ENCODE measurements at places on chromosomes 13 and 19.
A peak's percentile ranks its signal among the peaks of the same experiment; 100 is the strongest.

GRCh38 chr13:27037171-27037570, 134.4 kb downstream of the USP12 start:
- no peak for DNase-seq

- DNase-seq = no peak
Measured at GRCh38 chr13:104632736-104633135, 1566.5 kb upstream of the SLC10A2 start.

DNA sequence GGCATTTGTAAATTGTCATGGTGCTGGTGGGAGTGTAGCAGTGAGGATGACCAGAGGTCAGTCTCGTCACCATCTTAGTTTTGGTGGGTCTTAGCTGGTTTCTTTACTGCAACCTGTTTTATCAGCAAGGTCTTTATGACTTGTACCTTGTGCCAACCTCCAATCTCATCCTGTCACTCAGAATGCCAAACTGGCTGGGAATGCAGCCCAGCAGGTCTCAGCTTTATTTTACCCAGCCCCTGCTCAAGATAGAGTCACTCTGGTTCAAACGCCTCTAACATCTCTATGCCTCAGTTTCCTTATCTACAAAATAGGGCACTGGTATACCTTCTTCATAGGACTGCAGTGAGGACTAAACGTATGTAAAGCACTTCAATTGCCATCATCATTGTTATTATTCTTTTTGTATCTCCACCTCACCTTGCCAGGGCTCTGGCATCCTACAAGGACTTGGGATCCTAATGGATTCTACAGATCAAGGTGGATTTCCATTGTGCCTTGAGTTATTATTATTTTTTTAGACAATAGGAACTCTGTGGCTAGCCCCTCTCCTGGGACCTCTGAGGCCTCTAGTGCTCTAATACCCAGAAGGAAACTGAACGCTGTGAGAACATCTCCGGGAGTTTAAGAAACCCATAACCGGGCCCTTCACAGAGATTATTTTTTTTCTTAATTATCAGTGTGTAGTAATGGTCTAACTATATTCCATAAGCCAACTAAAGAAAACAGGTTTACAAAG, 69.0 kb upstream of the RGCC start:
- no peak for DNase-seq

DNA sequence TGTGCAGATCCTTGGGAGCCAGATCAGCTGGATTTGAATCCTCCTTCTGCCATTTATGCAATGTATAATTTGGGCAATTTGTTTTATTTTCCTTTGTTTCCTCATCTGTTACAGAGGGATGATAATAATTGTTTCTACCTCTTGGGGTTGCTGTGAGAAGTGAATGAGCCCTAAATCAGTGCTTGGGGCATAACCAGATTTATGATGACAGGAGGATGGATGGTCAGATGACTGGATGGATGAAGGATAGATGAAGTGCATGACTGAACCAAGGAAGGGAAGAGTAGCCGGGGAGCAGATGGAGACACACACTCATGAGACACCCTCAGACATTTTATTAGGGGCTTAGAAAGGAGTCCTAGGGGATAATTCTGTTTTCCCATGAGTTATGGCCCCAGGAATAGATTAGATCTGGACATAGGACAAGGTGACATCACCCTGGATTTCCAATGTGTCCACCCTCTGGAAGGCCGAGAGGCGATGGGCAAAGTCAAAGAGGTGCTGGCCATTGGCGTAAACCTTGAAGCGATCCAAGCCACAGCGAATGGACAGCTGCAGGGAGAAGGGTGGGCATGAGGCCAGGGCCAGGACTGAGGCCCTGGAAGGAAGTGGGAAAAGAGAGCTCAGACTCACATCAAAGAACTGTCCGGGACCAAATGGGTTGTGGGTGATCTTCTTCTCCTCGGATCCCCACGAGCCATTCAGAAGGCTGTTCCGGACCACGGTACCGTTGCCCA, 11.2 kb downstream of the LGALS4 start:
- no peak for DNase-seq

DNA sequence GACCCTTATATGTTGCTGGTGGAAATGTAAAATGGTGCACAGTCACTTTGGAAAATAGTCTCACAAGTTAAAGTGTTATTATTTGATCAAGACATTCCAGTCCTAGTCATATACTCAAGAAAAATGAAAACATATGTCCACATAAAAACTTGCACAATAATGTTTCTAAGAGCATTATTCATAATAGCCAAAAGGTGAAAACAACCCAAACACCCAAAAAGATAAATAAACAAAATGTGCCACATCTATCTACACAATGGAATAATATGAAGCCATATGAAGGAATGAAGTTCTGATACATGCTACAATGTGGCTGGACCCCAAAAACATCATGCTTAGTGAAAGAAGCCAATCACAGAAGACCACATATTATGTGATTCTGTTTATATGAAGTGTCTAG, 14.4 kb upstream of the AKAP8 start:
- no peak for DNase-seq

DNA sequence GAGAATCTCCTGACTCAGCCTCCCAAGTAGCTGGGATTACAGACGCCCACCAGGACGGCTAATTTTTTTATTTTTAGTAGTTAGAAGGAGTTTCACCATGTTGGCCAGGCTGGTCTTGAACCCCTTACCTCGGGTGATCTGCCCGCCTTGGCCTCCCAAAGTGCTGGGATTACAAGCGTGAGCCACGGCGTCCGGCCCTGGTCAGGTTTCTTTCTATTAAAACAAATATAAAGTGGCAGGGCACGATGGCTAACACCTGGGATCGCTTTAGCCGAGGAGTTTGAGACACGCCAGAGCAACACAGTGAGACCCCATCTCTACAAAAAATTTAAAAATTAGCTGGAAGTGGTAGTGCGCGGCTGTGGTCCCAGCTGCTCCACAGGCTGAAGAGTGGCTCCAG, 1.5 kb upstream of the MED25 start:
- DNase-seq = no peak

DNA sequence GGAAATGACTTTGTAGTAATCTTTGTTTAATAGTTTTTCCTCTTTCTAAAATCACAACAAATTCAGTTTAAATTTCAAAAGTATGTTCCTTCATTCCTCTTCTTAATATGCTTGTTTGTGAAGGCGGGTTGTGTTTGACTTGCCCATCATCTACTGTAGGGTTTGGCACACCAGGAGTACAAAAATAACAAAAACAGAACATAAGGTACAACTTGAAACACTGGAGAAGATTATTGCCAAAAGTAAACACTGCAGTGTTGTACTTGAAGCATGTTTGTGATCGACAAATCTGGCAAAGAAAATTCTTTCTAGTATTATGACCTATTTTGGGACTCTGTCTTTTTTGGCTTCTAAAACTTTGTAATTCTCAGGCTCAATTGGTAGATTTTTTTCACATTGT, 518.6 kb downstream of the SLITRK5 start:
- DNase-seq = no peak

DNA sequence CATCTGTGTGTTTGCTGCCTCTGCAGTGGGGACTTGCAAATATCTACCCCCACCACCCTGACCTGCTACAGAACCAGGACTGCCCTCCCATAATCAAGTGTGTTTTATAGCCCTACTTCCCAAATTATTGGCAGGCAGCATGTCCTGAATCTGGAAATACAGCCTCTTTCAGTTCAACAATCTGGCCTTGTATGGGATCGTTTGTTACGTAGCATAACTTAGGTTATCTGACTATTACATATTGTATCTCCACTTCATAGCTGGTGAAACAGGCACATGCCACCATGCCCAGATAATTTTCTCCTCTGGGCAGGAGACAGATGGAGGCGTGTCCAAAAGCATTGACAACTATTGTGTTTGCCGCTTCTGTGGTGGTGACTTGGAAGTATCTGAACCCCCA, 66.7 kb upstream of the ADGRL1 start:
- no peak for DNase-seq

GRCh38 chr13:28423010-28423409, 71.9 kb downstream of the FLT1 start:
- DNase-seq = no peak

- DNase-seq = no peak
Measured at GRCh38 chr19:3528539-3529211, 10.3 kb upstream of the TEKTIP1 start.

DNA sequence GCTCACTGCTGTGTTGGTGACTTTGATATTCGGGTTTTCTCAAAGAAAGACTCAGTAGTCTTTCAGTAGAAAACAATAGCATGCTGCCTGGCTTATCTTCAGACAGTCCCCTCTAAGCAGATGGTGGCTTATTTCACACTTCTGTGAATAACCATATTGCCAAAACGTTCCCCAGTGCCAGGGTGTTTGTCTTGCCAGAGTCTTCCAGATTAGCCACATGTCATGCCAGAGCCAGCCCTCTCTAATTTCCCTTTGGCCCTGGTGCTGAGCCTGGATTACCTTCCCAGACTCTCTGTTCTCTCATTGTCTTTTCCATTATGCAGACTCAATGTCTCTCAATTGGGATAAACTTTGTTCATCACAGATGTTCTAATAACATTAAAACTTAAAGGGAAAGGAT, 488.0 kb upstream of the ATXN8OS start:
- no peak for DNase-seq

- no peak for DNase-seq
Measured at GRCh38 chr13:101785858-101786257, 333.4 kb downstream of the ITGBL1 start.

GRCh38 chr19:18074192-18074591, 12.5 kb downstream of the IL12RB1 start:
- no peak for DNase-seq

DNA sequence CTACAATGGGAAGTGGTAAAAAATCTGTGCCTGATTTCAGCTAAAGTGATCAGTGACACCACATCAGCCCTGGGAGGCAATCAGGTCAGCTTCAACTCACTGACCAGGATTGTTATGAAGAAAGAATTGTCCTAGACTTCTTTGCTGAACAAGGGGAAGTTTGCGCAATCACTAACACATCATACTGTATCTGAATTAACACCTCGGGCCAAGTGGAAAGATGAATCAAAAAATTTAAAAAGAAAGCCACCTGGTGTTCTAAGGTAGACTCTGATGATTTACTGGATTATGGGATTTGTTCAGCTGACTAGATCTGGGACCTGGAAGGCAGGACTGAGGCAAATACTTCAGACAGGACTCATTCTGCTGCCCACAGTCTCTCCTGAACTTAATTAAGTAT, 161.8 kb downstream of the DIAPH3 start:
- DNase-seq = no peak

GRCh38 chr13:95568131-95568530, 15.6 kb downstream of the CLDN10 start:
- no peak for DNase-seq

GRCh38 chr19:39845172-39845571, 1.0 kb downstream of the FBL start:
- no peak for DNase-seq

DNA sequence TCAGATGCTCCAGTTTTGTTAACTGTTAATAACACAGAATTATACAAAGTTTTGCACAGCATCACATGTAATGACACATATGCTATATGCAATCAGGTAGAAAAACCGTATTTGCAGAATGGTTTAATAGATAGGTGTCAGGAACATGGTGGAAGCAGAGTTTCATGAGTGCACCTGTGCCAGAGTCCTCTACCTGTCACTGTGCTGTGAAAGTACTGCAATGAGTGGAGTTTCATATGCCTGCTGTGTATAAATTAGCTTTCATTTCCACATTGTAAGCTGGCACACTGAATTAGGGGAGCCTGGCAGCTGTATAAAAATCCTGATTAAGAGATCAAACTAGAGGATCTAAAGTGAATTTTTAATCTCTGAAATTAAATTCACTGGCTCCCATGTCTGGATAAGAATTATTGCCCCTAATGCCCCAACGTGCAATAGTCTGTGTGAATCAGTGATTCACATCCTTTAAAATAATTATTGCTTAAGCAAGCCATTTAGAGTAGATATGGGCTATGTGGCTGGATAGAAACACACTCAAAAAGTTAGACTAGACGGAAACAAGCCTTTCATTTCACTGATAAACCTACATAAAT, 8.5 kb upstream of the EEF1AKMT1 start:
- no peak for DNase-seq

GRCh38 chr19:16342002-16342715, 17.5 kb downstream of the KLF2 start:
- peak; percentile 43 for DNase-seq

- no peak for DNase-seq
Measured at GRCh38 chr19:50967929-50968715, 1.3 kb downstream of the KLK6 start.

- DNase-seq = no peak
Measured at GRCh38 chr19:41298348-41298964, 11.5 kb upstream of the CCDC97 start.

DNA sequence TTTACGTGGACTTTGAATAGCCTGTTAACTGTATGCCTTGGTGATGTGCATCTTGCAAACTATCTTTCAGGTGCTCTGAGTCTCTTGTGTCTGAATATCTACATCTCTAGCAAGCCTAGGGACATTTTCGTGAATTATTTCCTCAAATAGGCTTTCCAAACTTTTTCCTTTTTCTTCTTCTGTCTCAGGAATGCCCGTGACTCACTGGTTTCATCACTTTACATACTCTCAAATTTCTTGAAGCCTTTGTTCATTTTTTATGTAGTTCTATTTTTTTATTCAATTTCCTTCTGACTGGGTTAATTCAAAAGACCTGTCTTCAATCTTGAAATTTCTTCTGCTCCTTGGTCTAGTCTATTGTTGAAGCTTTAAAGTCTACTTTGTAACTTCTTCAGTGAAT, 332.2 kb downstream of the OXGR1 start:
- DNase-seq = no peak

- no peak for DNase-seq
Measured at GRCh38 chr19:18069383-18069782, 17.4 kb downstream of the IL12RB1 start.

- DNase-seq = peak; percentile 88
Measured at GRCh38 chr19:51441410-51442390, 16.6 kb downstream of the SIGLEC8 start.

DNA sequence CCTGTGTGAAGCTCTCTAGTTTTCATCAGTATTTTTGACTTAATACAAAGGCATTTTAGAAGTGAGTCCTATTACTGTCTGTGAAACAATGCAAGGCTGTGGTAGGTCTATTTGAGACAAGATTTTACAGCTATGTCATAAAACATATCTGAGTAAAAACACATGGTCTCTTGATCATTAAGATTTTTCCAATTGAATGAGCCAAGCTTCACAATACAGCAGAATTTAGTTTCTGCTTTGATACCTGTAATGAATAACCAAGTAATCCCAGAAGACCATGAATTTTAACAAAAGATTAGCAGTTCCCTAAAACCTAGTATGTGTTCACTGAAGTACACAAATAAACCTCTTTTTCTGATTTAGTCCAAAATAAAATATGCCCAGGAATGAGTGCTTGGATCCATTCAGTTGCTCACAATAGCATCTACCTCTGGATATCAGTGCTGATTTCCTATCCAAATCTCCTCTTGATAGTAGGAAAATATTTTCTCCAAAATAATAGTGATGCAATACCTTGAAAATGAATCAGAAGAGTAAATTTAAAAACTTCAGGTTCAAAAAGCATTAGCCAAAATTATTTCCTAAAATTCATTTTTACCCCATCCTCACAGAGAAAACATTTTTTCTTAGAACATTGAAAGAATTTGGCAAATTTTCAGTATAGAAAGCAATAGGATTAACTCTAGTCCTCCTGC, 533.5 kb upstream of the SGCG start:
- no peak for DNase-seq
